ENCODE measurements at places on chromosomes 6 and 20.

- peak; percentile 75 for DNase-seq
Measured at GRCh38 chr6:52390361-52390727, 28.4 kb downstream of the PAQR8 start.

GRCh38 chr6:33947916-33948594, 144.3 kb upstream of the MLN start:
- DNase-seq, result no peak

DNA sequence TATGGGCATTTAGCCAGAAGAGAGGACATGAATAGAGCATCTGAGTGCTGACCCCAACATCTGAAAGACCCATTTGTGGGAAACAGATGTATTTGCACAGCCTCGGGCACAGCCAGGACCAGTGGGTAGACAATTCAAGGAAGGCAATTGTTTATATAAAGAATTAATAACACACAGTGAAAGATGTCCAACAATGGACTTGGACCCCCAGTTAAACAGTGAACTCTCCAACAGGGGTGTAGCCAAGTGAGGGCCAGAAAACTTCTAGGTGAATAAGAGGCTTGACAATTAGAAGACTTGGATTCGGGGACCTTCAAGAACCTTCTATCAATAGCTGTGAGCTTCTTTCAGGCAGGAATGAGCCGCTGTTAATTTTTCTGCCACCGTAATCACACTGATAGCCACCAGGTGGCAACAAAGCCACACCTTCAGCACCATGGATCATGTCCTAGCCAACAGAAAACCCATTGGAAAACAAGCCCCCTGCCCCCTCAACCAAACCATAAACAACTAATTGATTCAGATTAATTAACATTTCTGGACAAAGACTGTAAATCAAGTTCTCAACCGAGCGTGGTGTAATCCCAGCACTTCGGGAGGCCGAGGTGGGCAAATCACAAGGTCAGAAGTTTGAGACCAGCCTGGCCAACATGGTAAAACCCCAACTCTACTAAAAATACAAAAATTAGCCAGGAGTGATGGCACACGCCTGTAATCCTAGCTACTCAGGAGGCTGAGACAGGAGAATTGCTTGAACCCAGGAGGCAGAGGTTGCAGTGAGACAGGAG, 8.8 kb upstream of the SRSF6 start:
- DNase-seq, result no peak

DNA sequence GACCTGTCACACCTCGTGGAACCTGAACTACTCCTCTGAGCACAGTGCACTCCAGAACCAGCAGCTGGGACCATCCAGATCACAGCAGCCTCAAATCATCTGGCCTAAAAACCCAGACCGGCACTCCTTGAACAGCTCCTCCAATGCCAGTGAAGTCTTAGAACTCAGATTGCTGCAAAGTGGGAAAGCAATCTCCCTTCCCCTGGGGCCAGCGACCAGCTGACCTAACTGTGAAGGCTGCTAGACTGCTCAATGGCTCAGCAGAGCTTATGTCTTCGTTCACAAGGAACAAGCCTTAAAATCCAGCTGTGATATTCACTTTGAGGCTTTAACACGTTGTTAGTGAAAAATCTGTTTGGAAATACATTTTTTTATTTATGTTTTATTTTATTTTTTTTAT, 243.2 kb downstream of the ANKRD60 start:
- no peak for DNase-seq

- no peak for DNase-seq
Measured at GRCh38 chr6:21586740-21587178, 6.8 kb upstream of the SOX4 start.

DNA sequence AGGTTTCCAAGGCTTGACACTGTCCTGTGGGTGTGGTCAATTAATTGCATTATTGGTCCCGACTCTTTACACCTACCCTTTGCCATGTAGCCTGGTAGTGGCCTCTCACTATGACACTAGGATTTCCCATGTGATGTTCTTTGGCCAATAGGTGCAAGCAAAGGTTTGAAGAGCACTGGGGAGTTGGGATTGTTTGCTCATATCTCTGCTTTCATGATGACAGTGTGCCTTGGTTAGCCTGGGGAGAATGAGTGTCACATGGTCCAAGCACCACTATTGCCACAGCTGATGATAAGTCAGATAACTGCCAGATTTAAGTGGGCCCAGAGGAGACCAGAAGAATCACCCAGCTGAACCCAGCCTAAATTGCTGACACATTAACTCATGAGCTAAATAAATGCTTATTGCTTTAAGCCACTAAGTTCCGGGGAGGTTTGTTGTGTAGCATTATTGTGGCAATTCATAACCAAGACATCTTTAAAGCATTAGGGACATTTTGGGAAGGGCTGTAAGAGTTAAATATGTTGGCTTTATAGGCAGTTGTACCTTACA, 17.2 kb upstream of the SCP2D1 start:
- no peak for DNase-seq

GRCh38 chr6:87716928-87717614, 15.0 kb upstream of the AKIRIN2 start:
- no peak for DNase-seq

DNA sequence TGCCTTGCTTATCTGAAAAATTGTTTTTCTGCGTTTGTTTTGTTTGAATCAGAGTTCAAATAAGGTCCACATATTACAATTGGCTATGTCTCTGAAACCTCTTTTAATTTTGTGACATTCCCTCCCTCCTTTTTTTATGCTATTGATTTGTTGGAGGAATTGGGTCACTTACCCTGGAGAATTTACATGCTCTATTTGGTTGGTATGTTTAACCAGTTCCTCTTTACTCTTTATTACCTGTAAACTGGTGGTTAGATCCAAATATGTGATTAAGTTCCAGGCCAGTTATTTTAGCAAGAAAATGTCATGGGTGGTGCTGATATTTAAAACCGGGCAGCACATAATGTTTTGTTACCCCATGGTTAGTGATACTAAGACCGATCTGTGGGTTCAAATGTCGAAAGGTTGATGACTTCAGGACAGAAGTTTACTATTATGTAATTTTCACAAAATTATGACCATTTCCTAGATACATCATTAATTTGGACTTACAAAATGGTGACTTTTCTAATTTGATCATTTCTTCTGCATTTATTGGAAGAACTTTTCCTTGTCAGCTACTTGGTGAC, 77.3 kb downstream of the KIZ start:
- no peak for DNase-seq

GRCh38 chr6:25389471-25389870, 110.3 kb downstream of the CARMIL1 start:
- no peak for DNase-seq

GRCh38 chr20:46557231-46557956, 6.9 kb upstream of the OCSTAMP start:
- no peak for DNase-seq

- peak; percentile 43 for DNase-seq
Measured at GRCh38 chr6:129774697-129775447, 64.9 kb upstream of the ARHGAP18 start.

- no peak for DNase-seq
Measured at GRCh38 chr6:119495230-119495683, 145.7 kb upstream of the MAN1A1 start.

- DNase-seq, result no peak
Measured at GRCh38 chr20:1908191-1908590, 13.0 kb downstream of the SIRPA start.

DNA sequence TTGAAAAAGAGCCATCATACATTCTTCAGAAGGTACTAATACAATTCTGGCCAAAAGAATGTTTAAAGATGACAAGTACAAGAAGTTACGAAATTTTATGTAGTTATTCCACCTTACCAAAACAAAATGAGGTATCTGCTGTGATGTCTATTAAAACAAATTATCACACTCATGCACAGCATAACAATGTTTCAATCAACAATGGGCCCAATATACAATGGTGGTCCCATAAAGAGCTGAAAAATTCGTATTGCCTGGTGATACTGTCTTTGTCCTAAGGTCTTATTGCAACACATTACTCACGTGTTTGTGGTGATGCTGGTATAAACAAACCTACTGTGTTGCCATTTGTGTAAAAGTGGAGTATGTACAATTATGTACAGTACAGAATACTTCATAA, 3.6 kb upstream of the NUP153 start:
- no peak for DNase-seq

DNA sequence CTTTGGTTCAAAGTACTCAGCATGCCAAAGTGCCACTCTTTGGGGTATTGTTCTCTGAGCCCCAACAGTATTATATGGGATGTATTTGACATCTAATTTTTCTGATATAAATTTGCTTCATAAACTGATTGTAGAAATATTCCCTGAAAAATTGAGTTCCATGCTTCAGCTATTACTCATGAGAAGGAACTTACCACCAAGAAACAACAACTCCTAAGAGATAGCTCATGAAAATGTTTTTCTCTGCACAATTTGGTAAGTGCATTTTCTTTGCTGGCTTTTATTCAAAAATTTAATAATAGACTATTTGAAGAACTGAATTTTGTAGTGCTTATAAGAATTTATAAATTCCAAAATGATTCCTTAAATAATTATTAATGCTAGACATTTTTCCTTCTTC, 12.8 kb upstream of the TPD52L1 start:
- no peak for DNase-seq

GRCh38 chr20:57425150-57426013, 34.2 kb downstream of the RBM38 start:
- DNase-seq, result no peak

DNA sequence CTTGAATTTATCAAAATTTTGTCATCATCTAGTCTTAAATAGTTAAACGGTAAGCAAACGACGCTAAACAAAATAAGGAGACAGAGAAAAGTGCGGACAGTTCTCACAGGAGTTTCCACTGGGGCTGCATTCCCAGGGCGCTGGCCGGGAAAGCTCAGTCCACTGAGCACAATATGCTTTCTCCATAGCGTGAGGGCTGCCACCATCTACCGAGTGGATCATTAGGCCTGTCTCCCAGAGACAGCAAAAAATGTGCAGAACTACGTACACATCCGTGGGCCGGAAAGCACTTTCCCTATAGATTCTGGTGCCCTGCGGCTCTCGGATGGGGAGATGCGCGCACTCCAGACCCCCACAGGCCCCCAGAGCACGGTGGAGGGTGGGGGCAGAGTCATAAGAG, 84.9 kb downstream of the THBS2 start:
- no peak for DNase-seq

DNA sequence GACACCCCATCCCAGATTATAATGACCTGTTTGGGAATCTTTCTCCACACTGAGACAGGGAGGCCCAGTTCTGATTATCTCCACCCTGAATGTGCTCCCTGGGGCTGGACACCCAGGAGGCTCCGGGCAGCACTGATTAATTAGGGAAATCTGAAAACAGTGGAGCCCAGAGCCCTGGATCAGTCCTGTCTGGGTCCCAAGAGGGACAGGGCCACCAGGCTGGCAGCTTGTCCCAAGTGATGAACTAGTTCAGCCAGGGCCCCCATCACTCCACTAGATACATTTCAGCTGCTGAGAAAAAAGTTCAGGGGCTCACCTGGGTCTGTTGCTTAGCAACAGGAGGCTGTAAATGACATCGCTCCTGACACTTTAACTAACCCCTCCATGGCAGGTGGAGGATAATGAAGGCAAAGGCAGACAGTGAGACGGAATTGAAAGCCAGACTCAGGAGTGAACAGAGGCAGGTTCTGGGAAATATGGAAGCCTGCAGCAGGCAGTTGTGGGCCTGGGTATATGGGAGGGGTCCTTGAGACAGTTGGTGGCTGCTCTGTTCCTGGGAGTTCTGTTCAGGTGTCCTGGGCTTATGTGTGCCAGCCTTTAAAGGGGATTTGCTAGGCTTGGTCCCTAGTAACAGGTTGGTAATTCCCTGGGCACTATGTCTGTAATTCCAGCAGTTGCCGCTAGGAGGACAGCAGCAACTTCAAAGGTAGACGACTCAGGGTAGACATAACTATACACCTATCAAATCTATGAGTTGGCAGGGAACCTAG, 78.3 kb upstream of the CTNNBL1 start:
- DNase-seq, result no peak

- DNase-seq, result no peak
Measured at GRCh38 chr6:79608334-79609224, 22.6 kb upstream of the SH3BGRL2 start.

GRCh38 chr6:43144879-43145278, 26.2 kb upstream of the SRF start:
- DNase-seq, result no peak

GRCh38 chr20:62641321-62642050, 817 bp upstream of the SLCO4A1 start:
- DNase-seq, result no peak

DNA sequence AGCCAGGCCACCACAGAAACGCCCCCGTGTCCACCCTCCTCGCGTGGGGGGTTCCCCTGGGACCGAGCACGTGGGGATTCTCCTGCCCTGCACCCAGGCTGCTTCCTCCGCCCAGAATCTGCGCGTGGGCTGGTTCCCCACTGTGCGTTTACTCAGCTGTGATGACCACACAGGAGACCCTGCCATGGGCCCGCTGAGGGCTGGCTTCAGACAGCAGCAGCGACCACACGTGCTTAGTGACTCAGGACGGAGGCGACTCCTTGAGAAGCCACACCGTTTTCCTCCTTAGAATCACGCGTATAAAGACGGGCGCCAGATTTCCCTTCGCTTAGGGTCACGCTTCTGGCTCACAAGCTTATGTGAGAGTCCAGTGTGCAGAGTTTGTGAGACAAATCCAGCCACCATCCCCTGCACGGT, 63.9 kb upstream of the PDE10A start:
- no peak for DNase-seq

DNA sequence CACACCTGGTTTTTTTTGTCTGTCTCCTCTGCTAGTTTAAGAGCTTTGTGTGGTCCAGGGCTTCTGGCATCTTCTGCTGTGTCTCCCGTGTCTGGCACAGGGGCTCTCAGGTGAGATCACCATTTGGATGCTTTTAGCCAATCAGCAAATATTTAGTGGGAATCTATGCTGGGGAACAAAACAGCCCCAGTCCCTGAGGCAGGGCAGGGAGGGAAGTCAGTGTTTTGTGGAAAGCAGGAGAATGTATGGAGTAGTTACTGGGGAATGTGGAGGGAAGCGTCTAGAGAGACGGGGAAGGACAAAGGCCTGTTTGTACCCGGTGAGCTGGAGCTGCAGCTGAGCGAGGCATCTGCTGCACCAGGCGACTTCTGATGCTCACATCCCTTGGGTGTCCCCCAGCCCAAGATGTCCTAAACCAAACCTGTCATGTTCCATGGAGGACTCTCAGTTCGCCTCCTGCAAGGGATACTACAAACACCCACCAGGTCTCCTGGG, 49.3 kb upstream of the NNAT start:
- no peak for DNase-seq

DNA sequence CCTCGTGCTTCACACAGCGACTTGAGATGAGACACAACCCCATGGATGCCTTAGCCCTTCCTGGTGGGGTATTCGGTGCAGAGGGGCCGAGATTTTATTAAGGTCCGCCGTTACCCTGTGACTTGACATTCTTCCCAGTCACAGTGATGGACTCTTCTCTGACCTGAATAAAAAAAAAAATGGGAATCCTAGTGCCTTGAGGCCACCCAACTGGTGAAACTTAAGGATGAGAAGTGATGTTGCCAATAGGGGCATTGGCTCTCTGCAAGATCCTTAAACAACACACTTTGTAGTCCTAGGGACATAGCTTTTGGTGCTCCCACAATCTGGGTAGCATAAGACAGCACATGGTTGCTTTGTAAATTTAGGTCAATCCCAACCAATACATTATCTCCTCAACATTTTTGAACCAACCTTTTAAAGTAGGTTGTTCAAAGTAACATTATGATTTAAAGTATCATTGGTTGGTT, 814 bp upstream of the ADNP start:
- DNase-seq, result no peak

GRCh38 chr20:23301436-23302050, 49.0 kb upstream of the NXT1 start:
- no peak for DNase-seq

Measured in SW 1271 (cell line).